ENCODE measurements at places on chromosomes 12 and 14. TPM values are rescaled to one million over a fixed set of nuclear protein-coding genes. Genes with fewer than 3 reads are reported as not detected.

STON2 gene
- 0.59 TPM for polyA plus RNA-seq

GRCh38 chr12:2783936-2784600, 10.7 kb upstream of the FKBP4 start:
- peak; percentile 68 for DNase-seq

DNA sequence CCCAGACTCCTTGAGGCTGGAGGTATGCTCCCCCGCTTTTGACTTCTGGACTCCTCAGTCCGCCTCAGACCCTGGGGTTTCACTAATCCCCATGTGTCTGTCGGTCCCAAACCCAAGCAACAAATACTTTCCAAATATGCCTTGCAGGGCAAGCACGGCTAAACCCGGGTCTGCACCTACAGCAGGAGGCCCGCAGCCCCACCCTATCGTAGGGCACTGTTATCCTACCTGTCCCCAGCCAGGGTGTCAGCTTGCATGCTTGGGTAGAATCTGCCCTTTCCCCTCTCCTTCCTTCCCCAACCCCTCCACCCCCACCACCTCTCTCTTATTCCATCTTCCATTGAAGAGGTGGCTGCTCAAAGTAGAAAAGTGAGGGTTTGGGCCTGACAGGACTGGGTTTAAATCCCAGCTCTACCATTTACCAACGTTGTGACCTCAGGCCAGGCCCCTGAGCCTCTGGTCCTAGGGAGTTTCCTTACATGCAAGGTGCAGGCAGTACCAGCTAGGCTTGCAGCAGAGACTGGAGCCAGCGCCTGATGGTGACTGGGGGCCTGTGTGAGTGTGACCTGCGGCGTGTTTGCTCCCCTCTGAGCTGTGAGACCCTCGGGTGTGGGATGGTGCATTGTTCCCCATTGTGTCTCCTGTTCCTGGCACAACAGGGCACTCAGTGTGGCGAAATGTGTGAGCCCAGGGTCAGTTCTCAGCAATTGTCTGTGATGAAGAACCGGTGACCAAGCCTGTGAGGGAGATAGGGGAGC, 11.2 kb upstream of the EML1 start:
- DNase-seq, result no peak

DNA sequence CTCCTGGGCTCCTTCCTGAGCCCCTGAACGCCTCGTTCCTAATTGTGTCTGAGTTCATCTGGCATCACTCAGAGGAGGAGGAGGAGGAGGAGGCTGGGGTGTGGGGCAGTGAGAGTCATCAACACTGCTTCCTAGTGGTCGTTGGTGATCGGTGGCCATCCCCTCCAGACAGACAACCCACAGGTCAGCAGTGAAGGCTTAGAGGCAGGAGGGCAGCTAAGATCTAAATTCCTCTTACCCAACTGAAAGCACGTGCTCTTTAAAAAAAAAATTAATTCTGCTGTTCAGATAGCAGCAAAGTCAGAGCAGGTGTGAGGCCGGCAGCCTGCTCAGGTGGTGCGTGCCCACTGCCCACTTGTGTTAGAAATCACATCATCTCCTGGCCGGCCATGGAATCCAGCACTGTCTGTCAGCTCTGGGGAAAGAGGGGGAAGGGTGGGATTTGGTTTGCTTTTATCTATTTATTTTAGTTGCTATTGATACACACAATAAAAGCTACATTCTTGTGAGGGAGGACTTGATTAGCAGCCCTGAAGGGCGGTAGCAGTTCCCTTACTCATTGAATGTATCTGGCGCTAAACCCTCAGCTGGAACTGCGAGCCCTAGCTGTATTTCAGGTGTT, 46.6 kb downstream of the PPP2R5C start:
- peak; percentile 15 for DNase-seq

GRCh38 chr14:102805371-102805891, 28.2 kb downstream of the TRAF3 start:
- DNase-seq, result no peak
